ENCODE measurements at places on chromosomes 7 and 10.

DNA sequence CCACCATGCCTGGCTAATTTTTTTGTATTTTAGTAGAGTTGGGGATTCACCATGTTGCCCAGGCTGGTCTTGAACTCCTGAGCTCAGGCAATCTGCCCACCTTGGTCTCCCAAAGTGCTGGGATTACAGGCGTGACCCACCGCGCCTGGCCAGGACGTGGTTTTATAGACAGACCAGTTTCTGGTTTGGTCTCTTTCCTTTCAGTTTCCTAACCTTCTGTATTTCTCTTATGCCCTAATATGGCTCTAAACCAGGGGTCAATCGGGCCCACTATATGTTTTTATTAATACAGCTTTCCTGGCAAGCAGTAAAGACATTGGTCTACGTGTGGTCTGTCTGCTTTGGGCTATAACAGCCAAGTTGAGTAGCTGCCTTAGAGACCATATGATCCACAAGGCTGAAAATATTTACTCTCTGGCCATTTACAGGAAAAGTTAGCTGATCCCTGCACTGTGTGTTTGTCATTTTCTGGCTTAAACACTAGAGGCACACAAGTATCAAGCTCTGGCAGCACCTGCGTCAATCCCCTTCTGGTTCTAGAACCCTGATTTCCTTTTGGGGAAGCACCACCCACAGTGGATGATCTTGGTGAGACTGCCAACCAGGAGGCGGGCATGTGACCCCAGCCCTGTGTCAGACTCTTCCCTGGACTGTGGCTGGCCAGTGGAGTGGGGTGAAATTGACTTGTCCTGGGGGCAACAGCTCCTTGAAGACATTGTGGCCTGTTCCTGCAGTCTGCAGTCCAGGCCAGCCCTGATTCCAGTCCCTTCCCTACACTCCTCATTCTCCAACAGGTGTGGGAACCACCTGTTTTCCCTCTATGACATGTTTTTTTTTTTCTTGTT lies 497.2 kb downstream of the PLXNA4 start:
- no peak for DNase-seq

DNA sequence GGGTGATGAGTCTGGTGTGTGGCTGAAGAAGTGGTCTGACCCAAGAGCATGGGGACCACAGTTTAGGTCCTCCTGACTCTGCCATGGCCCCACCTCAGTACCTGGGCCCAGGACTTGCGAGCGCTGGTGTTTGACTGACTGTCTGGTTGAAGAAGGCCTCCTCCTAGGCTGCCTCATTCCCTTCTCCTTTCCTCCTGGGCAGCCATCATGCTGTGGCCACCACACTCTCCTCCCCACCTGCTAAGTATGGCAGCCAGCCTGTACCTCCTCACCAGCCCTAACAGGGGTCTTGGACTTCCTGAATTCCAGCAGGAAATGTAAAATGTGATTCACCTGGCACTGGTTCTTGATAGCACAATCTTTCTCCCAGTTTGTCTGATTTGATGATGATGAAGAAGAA lies 156.8 kb upstream of the GPR26 start:
- no peak for DNase-seq

GRCh38 chr7:79984210-79984609 lies 150.4 kb upstream of the GNAI1 start:
- no peak for DNase-seq

DNA sequence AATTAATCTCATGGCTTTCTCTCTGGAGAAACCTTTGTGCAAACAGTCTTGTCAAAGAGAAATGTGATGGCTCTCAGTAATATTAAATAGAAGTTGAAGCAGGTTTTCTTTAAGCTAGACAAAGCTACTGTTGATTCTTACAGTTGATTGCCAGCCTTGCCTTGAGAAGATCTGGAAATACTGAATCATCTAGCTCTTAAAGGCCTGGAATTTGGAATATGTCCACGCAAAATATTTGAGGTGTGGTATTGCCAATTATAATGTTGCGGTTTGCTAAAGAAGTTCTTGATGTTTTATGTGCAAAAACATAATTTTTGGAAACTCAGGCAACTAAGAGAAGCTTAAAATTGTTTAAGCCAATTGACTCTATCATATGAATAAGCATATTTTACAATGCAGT lies 371.9 kb downstream of the PHF14 start:
- no peak for DNase-seq

DNA sequence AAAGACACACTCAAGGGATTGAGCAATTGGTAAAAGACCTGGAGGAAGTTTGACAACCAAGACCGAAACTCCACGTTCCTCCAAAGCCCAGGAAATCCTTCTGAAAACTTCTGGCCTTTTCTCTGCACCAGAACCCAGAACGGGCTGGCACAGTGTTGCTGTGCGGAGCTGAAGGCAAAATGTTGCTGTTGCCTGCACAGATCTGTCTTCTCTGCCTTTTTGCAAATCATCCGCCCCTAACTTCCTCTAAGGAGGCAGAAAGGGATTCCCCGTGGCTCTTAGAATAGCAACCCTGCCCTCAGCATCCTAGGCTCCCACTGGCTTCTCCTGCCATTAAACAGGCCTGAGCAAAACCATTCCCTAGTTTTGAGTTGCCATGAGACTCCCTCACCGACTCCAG lies 44.9 kb downstream of the FIGNL1 start:
- DNase-seq, result no peak

DNA sequence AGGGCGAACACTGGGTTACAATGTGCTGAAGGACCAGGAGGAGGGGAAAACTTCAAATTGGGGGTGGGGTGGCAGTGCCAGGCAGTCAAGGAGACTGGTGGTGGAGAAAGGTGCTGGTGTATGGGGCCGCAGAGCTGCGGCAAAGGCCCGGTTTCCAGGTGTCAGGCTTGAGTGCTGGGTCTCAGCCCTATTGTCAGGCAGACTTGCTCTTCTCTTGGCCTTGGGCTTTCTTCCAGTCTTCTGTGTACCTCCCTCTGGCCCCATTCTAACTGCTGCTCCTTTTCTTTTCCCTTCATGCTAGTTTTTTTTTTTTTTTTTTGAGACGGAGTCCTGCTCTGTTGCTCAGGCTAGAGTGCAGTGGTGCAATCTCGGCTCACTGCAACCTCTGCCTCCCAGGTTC lies 51.0 kb downstream of the POLR3A start:
- DNase-seq, result no peak

- DNase-seq, result no peak
Measured at GRCh38 chr10:34384372-34384771, 430.7 kb downstream of the PARD3 start.

GRCh38 chr7:28955718-28956607 lies 2.2 kb downstream of the TRIL start:
- no peak for DNase-seq

- DNase-seq, result no peak
Measured at GRCh38 chr10:62916141-62916603, 100.0 kb upstream of the EGR2 start.

- DNase-seq, result no peak
Measured at GRCh38 chr10:63605197-63605967, 84.2 kb downstream of the REEP3 start.
